Naive thymus-derived CD8-positive, alpha-beta T cell (primary cell): ENCODE measurements at places on chromosomes 5 and 9.
A peak's percentile ranks its signal among the peaks of the same experiment; 100 is the strongest.

DNA sequence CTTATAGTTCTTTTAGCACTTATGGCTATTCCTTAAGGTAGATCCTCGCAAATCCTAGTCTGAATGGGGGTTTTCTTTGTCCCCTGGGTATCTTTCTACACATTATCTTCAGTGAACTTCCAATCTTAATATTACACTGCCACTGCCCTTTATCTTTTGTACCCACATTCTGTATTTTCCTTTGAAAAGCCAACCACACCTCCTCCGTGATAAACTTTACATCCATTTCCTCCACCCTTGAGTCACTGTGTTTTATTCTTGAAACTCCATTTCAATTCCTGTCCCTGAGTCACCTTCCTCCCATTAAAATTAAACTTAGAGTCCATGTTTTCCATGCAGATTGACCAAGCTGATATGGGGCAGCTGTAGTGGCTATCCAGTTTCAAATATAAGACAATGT is 43.2 kb upstream of the RICTOR start:
- no peak for DNase-seq

GRCh38 chr5:147860641-147861025 is 17.9 kb upstream of the SCGB3A2 start:
- DNase-seq, result no peak

DNA sequence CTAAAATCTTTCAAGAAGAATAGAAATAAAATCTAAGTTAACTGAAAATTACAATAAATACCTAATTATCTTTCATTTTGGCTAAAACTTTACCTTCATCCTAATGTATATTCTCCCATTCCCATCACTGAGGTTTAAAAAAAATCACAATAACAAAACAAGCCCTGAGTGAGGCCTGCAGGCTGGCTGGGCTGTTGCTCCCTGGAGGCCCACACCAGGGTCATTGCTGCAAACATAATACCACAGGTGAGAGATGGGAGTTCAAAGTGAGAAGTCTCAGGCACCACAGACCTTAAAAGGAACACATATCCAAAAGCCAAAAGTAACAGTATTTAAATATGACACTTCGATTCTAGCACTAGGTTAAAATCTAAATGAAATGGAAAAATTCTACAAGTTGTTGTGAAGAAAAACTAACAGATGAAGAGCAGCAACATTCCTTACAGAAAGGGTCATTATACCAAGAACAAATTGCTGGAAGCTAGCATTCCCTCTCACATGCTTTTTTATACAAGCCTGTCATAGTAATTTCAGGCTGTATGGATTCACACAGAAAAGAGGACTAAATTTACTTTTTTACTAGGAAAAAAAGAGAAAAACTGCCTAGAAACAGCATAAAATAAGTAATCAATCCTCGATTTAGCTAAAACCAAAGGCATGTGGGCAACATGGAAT is 57.8 kb downstream of the AUH start:
- no peak for DNase-seq

GRCh38 chr5:39800042-39800601 is 375.3 kb upstream of the DAB2 start:
- no peak for DNase-seq

DNA sequence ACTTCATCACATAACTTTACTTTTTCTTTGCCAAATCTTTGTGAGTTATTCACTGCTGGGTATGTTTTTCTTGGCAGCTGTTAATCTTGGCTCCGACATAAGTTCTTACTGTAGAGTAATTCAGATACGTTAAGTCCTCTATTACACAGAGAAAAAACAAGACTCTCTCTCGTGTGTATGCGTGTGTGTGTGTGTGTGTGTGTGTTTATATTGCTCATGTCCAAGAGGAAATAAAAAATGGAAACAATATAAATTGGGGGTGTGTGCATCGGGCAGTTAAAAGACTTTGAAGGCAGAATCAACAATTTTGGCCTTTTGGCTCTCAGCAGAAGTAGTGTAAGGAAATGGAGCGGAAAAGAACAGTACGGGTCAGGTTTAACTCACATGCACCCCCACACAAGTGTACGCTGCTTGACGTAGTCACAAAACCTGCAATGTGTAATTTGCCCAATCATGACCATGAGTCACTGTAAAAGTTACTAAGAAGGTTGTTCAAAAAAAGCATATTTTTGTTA is 67.2 kb upstream of the IFNE start:
- no peak for DNase-seq

DNA sequence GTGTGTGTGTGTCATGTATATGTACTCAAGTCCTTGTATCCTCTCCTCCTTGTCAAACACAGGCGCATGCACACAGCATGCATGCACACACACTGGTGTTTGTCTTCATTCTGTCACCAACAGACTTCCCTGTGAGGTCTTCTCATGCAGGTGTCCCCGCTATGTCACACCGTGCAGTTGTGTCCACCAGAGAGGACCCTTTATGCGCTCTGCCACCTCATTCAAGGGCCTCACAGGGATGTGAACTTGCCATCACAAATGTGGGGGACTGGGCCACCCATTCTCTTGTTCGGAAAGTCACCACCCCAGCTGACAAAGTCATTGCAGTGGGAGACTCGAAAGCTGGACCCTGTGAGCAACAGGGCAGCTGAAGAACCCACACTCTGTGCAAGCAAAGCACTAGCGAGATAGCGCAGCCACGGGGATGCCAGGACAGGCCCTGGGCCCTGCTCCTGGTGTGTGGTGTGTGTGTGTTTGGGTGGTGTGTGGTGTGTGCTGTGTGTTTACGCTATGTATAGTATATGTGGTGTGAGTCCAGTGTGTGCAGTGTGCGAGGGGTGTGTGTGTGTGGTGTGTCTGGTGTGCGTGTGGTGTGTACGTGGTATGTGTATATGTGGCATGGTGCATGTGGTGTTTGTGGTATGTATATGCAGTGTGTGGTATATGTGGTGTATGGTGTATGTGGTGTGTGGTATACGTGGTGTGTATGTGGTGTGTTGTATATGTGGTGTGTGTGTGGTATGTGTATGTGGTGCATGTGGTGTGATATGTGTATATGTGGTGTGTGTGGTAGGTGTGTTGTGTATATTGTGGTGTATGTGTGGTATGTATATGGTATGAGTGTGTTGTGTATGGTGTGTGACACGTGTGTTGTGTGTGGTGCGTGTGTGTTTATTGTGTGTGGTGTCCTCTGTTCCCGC is 30.9 kb upstream of the NXNL2 start:
- DNase-seq, result no peak

DNA sequence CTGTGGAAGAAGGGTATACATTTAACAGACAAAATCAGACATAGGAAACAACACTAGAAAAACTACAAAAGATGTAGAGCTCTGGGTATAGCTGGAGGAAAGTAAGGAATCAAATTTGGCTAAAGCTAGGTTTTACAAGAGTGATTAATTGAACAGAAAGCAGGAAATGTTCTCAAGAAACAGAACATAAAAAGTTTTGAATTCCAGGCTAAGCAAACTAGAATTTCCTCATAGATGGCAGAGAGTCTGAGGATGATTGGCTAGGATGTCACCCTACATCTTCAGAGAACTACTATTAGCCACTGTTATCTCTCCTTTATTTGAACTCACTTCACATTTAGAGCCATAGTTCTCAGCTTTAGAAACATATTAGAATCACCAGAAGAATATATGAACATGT is 502.1 kb upstream of the PAPPA start:
- no peak for DNase-seq

GRCh38 chr5:102295534-102296177 is 428 bp downstream of the SLCO4C1 start:
- no peak for DNase-seq

- DNase-seq, result no peak
Measured at GRCh38 chr5:9188131-9188530, 357.7 kb downstream of the SEMA5A start.

GRCh38 chr9:128523199-128523925 is 18.8 kb downstream of the GLE1 start:
- no peak for DNase-seq

GRCh38 chr5:81638471-81638870 is 112.4 kb downstream of the SSBP2 start:
- DNase-seq, result no peak

GRCh38 chr5:1003296-1003937 is 5.2 kb upstream of the NKD2 start:
- no peak for DNase-seq

- peak; percentile 11 for DNase-seq
Measured at GRCh38 chr9:35606138-35606504, 1.1 kb downstream of the TESK1 start.

DNA sequence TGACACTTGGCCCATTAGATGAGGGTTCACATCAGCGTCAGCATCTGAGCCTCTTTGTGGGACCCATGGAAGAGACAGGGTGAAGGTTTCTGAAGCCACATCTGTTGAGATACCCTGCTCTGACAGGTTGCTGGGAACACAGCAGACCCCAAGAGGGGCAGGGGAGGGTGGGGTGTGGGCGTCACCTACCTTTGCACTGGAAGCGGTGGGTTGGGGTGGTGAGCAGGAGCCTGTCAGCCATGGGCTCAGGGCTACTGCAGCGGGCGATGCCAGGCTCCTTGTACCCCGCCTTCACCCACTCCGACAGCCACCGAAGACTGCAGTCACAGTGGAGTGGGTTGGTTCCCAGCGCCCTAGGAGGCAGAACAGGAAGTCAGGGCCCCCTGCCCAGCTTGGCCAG is 131.5 kb upstream of the PANK3 start:
- no peak for DNase-seq

- no peak for DNase-seq
Measured at GRCh38 chr5:113373426-113373825, 61.4 kb downstream of the TSSK1B start.

- DNase-seq, result no peak
Measured at GRCh38 chr5:54563083-54563761, 45.7 kb downstream of the SNX18 start.

DNA sequence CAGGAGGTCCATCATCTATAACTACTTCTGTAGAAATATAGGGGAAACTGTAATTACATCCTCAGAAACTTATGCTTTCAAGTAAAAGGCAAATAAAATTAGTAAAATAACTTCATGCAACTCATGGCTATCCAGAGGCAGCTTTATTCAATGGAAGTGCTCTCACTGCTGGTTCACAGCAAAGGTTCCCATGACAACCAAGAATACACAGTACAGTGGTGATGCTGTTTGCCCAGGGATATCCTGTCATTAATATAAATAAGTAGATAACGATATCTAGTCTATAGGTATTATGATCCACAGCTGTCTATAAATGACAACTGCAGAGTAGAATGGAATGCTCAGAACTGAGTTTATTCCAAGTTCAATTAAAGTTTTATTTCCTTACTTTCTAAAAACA is 390.3 kb downstream of the PDE4D start:
- no peak for DNase-seq

- no peak for DNase-seq
Measured at GRCh38 chr5:14507156-14507941, 74.2 kb upstream of the OTULINL start.

GRCh38 chr5:174453690-174454089 is 270.7 kb upstream of the MSX2 start:
- no peak for DNase-seq

DNA sequence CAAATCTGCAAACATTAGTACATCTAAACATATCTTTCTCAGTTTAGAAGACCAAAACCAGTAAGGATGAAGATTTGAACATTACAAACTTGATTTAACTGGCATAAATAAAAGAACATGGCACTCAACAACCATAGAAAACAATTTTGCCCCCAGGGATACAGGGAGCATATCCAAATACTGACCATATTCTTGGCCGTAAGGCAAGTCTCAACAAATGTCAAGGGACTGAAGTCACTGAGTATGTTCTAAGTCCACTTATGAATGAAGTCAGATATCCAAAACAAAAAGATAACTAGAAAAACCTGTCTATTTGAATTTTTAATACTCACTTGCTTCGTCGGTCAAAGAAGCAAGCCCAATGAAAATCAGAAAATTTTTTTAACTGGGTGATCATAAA is 14.1 kb downstream of the FEM1C start:
- DNase-seq, result no peak

GRCh38 chr9:115400796-115401195 is 282.8 kb upstream of the TNC start:
- no peak for DNase-seq

- no peak for DNase-seq
Measured at GRCh38 chr5:9667906-9668305, 37.8 kb upstream of the TAS2R1 start.

DNA sequence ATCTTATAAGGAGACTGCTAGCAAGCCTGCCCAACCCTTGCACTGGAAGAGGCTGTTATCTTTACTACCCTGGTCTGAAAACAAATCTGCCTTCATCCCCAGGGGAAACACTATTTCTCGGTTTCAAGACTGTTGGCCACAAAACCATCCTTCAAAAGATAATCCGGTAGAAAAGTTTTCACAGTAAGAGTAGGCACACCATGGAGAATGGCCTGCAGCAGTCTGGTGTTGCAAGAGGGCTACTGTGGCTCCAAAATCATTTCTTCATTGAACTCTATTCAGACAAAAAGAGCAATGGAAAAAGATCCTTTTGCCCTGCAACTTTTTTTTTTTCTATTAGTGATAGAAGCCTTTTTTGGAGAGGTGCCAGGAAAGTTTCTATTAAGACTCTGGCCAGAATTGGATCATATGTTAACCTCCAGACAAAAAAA is 163.9 kb downstream of the ARHGEF28 start:
- no peak for DNase-seq

- no peak for DNase-seq
Measured at GRCh38 chr5:149216496-149216895, 55.2 kb upstream of the AFAP1L1 start.

GRCh38 chr9:738209-738915 is 103.1 kb upstream of the DMRT1 start:
- DNase-seq, result no peak

DNA sequence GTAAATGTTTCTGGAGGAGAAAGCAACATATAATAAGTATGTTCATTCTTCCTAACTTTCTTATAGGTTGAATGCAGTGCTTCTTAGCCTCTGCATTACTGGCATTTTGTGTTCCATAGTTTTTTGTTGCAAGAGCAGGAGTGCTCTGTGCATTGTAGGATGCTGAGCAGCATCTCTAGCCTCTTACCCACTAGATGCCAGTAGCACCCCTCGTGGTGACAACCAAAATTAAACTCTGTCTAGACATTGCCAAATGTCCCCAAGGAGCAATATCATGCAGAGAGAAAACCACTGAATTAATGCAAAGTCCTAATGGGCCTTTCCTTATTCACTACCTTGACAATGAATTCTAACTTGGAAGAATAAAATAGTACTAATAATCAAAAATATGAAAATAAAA is 147.0 kb downstream of the GLIS3 start:
- no peak for DNase-seq

DNA sequence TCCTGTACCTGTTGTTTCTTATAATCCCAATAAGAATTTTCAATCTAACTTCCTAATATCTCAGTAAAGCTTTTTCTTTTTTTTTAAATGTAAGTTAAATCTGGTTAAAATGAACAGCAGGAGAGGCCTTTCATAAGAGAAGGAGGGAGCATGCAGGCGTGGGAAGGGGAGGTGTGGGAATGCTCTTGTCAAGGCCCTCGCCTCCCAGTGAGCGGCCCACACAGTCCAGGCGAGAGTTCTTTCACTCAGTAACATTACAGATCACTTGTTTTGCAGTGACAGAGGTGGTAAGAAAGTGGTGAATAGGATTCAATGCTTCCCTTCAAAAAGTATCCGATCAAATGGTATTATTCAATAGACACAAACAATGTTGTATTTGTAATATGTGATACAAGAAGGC is 125.0 kb downstream of the EPB41L4A start:
- DNase-seq, result no peak
